Cardiac septum (tissue), 1 donor: ENCODE measurements at places on chromosomes 1 and 21. TPM values are rescaled to one million over a fixed set of nuclear protein-coding genes. Genes with fewer than 3 reads are reported as not detected.

DNA sequence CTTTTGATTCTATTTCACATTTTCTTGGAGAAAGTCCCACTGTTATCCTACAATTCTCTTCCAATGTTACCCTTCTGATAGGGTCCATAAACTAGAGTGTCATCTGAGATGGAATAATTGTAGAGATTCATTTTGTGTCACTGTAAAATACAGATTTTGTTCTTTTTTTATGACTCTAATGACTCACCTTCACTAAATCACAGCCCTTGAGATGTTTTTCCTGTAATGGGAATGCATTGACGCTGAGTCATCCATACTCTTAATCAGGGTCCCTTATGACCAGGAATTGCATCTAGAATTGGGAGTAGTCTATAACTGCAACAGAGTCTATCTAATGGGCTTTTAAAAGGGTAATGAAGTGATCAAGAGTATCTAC, 315.5 kb downstream of the TGFB2 start:
- no peak for DNase-seq

- no peak for DNase-seq
Observed at GRCh38 chr21:14836950-14837349, 227.8 kb downstream of the NRIP1 start.

DNA sequence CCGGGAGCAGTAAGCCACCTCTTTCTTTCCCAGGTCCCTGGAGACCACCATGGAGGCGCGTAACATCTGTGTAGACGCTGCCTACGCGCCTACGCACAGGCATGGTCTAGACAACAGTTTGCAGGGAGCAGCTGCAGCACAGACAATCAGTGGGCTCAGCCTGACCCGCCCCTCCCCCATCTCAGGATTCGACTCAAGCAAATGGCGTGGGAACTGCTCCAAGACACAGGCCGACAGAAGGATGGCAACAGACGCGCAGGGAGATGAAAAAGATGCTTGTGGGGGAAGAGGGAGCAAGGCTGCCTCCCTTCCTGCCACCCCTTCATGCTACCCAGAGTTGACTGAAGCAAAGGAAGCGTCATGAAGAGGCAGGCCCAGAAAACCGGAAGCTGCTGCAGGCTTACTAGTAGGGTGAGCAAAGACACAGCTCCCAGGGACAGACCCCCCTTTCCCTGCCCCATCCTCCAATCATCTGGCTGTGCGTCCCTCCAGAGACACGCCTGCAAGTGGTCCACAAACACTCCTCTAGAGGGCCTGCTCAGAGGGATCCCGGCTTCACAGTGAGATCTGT, 19.5 kb downstream of the STK40 start:
- DNase-seq = peak; percentile 88

DNA sequence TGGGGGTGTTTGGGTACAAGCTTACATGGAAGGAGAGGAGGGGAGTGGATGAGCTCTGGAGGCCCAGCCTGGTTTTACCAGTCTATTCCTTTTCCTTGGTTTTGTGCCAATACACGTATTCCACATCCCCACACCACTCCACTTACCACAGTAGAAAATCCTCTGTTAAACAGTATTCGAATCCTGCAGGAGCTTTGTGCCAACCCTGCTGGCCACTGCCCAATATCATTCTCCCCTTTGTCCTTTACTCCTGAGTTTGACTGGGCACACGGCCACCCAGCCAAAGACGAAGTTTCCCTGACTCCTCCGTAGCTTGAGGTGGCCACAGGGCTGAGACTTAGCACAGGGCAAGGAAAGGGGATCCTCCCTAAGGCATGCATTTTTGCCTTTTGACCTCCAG, 61.6 kb downstream of the TMCO4 start:
- no peak for DNase-seq

GRCh38 chr1:167744901-167745300, 23.1 kb downstream of the MPZL1 start:
- no peak for DNase-seq

KRTAP19-1 gene
- not detected for total RNA-seq

PTGFR gene
- total RNA-seq = 2.0 TPM

DNA sequence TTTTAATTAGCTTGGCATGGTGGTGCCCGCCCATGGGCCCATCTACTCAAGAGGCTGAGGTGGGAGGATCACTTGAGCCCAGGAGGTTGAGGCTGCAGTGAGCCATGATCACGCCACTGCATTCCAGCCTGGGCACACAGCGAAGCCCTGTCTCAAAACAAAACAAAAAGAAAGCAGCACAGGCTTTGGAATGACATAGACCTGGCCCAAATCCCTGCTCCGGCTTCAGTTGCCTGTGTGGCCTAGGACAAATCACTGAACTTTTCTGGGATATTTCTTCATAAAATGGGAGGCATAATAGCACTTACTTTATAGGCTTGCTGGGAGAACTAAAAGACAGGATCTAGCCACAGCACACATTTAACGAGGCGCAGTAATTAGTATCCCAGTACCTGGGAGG, 2.4 kb downstream of the PEAR1 start:
- DNase-seq = no peak

GRCh38 chr1:84000954-84001495, 2.1 kb upstream of the TTLL7 start:
- DNase-seq = no peak

DNA sequence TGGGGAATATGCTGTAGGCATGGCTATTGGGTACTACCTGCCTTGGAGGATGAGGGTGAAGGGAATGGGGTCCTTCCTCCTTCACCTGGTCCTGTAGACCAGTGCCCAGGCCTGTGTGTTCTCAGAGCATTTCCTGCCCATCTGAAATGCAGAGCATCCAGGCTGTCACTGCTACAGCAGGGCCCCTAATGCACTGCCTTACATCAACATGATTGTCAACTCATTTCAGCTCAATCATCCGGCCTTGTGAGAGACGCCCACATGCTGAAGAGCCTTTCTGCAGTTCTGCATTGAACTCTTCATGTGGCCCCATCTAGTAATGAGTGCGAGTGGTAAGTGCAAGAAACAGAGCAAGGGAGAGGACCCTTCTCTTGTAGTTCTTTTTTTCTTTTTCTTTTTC, 39.8 kb upstream of the SRP9 start:
- DNase-seq = peak; percentile 20

- DNase-seq = no peak
Observed at GRCh38 chr1:52479076-52479475, 73.8 kb downstream of the TUT4 start.

GRCh38 chr21:29656504-29657239, 283.1 kb downstream of the GRIK1 start:
- DNase-seq = no peak

GRCh38 chr1:31745096-31745945, 18.8 kb downstream of the ADGRB2 start:
- no peak for DNase-seq

DNA sequence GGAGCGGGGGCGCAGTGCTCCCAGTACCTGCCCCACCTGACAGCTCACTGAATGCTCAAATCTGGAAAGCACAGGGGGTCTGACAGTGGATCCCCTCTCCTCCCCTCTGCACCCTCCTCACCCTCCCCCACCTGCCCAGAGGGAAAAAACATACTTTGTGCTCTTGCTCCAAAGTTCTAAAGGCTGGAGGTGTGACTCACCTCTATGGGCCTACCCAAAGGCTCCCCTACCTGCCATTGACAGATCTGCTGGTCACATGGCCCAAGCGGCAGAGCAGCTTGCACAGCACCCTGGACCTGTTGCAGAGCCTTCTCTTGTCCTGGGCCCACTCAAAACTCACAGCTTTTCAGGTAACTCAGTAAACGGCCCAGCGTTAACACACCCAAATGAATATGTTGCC, 55.7 kb downstream of the ADSS2 start:
- no peak for DNase-seq

GPA33 gene
- 2.7 TPM for total RNA-seq

- DNase-seq = no peak
Observed at GRCh38 chr1:15299179-15299578, 52.2 kb downstream of the FHAD1 start.

DNA sequence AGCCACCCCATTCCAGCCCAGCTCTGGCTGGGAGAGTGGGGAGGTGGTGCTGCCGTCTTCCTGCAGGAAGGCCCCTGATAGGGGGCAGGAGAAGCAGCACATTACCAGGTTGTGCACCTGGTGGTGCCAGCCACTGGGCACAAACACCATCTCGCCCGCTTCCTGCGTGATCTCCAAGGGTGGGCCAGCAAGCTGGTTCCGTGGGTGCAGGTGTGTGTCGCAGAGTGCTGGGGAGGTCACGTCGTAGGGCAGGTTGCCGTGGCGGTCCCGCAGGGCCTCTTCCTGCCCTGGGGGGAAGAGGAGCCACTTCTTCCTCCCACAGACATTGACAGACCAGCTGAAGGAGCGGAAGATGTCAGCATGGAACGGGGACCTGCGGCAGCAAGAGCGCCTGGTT, 1.8 kb downstream of the JMJD4 start:
- DNase-seq = peak; percentile 56

CNR2 gene
- total RNA-seq = not detected

GRCh38 chr21:30984889-30985288, 53.4 kb downstream of the KRTAP19-8 start:
- DNase-seq = no peak

- DNase-seq = no peak
Observed at GRCh38 chr1:166813508-166814223, 25.6 kb upstream of the POGK start.
